Renal cortex interstitium (tissue), 15 donors: ENCODE measurements at places on chromosomes 12 and 14.

- DNase-seq: no peak
These were observed 369.9 kb upstream of the PDE3A start for GRCh38 chr12:19998411-19998810.

GRCh38 chr12:104410326-104410725 lies 46.4 kb upstream of the CHST11 start:
- no peak for DNase-seq

DNA sequence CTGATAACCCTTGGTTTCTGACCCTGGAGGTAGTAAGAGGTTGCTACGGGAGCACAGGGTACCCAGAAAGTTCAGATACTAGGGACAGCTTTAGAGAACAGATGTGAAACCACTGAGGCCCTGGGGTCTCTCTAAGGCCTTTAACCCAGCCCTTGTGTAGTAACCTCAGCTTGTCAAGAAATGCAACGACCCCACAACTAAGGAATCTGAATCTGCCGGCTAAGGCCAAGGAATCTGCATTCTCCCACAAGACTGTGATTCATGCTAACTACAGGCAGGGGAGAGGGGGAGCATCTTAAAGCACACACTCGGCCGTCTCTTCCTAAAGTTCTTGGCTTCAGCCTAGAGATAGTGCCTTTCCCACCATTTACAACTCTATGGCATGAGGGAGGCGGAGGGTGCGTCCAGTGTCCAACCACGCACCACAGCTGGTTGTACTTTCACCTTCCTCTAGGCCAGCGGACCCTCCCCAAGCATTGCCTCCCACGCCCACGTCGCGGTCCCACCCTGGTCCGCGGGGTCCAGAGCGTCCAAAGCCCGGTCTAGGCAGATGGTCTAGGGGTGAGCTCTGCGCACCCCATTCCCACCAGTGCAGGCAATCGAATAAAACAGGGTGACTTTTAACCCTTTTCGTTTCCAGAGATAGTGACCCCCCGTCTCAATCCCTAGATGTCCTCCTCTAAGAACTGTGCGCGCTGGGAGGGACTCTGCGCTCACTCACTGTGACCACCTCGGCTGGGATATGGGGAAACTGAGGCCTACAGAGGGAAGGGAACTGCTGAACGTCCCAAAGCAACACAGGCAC lies 735 bp upstream of the VASH1 start:
- no peak for DNase-seq

GRCh38 chr12:57157588-57158173 lies 10.3 kb upstream of the LRP1-AS start:
- no peak for DNase-seq

GRCh38 chr12:81520064-81520945 lies 238.8 kb downstream of the PPFIA2 start:
- no peak for DNase-seq

- no peak for DNase-seq
These were observed 32.7 kb downstream of the CACNA2D4 start for GRCh38 chr12:1885599-1886245.

- DNase-seq: no peak
These were observed 23.2 kb downstream of the P2RX4 start for GRCh38 chr12:121232977-121233627.

GRCh38 chr12:57213058-57213715 lies 3.4 kb upstream of the NXPH4 start:
- peak; percentile 78 for DNase-seq

DNA sequence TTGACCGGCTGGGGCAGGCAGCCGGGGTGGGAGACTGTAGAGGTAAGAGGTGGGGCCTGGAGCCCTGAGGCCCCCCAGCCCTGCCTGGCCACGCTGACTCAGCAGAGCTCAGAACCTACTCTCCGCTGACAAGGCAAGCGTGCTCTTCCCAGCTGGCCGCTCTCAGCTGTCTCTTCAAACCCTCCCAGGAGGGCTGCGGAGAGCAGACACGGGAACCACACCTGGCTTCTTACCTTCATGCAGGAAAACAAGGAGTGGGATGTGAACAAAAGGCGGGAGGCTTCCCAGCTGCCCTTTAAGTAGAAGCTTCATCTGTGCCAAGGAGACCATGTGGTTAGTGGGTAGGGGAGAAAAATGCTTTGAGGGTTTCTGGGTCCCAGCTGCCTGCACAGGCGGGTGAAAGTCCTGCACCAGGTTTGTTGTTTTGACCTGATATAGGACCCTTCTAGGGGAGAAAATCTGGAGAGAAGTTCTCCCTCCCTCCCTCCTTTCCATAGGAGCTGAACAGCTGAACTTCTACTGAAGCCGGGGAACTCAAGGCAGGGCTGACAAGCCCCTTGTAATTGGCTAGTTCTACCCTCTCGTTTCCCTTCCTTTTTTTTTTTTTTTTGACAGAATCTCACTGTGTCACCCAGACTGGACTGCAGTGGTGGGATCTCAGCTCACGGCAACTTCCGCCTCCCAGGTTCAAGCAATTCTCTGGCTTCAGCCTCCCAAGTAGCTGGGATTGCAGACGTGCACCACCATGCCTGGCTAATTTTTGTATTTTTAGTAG lies 12.8 kb upstream of the TESC start:
- no peak for DNase-seq

DNA sequence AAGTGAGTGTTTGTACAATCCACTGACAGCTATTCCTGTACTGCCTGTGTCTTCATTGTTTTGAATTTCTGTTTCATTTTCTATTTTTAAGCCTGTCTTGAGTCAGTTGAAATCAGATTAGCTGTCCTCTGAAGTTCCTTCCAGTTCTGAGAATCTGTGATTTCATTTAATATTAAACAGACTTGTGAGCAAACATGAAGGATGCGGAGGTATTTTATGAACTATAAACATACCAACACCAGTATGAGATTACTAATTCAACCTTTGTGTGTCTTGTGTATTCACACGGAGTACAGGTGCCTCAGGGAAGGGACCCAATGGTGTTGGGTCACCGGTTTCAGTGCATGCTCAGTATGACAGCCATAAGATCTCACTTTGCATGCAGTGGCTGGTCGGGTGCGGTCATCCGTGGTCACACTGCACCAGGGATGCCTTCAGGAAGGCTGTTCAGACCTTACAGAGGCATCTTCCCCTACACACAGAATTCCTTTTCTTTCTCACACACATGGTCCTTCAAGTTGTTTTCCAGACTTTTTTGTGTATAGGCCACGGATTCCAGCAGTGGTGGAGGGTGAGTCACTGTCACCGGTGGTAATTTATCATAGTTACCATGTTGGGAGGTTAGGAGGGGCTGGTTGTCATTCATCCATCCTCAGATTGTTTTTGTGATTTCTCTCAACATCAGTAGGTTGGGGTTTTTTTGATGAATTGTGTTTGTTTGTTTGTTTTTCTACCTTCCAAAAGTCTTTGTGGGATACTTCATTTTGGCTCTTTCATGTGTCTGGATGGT lies 103.0 kb upstream of the SFSWAP start:
- no peak for DNase-seq

GRCh38 chr14:74826574-74826973 lies 49.4 kb downstream of the PROX2 start:
- DNase-seq: no peak

- no peak for DNase-seq
These were observed 8.9 kb upstream of the FOXN3 start for GRCh38 chr14:89425931-89426330.

DNA sequence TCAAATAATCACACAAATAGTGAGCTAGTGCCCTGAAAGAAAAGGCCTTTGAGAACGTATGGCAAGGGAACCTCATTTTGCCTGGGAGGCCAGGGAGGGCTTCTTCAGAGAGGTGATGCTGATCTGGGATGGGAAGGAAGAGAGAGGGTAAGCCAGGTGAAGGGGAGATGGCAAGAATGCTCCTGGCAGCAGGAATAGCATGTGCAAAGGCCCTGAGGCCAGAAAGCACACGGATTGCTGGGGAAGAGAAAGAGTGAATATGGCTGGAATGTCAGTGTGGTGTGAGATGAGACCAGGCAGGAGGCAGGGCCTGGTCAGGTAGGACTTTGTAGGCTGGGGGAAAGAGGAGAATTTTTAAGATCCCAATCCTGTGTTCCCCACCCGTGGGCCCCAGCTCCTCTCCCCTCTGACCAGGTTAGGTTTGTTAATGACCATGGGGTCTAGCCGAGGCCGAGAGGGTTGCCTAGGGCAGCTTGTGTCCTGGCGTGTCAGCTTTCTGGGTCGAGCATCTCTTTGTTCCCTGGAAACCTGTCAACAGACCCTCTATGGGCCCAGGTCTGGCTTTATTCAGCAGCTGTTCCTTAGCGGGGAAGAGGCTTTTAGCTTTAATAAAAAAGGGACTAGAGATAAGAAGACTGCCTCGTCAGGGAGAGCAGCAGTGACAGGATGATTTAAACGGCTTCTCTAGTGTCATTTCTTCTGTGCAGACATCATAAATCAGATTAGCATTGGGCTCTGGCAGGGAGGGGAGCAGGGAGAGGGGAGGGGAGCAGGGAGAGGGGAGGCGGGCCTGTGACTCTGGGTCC lies 123.4 kb downstream of the ADCK1 start:
- DNase-seq: no peak

- DNase-seq: no peak
These were observed 260.0 kb upstream of the PLEKHG7 start for GRCh38 chr12:92442782-92443181.

GRCh38 chr12:90015228-90015627 lies 306.6 kb upstream of the ATP2B1 start:
- no peak for DNase-seq

DNA sequence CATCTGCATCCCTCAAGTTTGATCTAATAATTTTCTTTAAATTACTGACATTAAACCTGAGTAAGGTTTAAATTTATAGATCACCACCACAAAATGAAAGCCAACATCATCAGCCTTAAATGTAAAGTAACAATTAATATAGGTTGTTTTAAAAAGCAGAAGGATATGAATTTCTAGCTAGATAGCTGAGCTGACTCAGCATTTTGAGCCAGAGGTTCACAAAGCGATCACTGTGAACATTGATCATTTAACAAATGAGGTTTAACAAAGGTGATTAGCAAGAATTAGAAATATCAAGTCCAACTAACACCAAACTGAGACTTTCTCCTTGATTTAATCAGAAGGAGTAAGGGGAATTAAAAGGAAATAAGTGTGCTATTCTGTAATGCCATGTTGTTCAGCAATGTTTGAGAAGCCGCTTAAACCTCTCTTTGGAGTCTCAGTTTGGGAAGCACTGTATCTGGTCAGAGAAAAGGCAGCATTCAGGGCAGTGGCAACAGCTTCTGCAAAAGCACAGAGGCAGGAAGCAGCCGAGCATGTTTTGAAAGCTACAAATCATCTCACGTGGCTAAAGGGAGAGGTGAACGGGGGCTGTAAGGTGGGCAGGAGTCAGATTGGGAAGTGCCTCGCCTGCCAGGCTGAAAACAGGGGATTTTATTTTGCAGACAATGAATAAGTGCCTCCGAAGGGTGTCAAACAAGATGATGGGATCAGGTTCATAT lies 19.6 kb downstream of the RIMBP2 start:
- no peak for DNase-seq

DNA sequence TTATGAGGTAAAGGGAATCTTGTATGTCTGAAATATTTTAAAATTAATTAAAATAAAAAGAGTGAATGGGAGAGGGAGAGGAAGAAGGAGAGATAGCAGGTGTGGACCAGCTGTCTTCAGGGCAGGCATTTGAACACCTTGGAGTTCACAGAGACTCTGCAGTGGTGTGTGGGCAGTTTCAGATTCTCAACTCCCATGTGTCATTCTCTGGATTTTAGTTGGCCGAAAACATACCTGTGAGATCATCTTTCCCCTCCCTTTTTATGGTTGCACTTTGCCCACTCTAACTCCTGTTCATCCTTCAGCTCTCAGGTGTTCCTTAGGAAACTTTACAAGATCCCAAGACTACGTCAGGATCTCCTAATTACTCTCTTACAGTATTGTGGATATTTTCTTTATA lies 108.1 kb downstream of the ERC1 start:
- DNase-seq: no peak

GRCh38 chr12:85866986-85867776 lies 6.9 kb upstream of the NTS start:
- peak; percentile 75 for DNase-seq

DNA sequence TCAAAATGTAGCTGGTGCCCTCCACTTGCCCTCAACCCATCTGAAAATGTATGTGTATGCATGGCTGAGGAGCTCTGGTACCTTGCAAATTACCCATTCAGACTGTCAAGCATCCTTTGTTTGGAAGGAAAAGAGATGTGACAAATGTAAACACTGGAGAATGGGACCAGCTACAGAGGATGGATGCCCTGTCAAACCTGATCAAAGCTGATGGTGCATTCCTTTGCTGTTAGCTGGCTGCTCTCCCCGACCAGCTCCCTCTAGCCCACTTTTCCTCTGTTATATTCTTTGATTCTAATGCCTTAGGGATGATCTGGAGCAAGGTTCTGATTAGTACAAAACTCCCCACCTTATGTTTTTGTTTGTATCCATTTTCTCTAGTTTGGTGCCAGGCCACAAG lies 310.3 kb downstream of the C12orf75 start:
- DNase-seq: no peak

DNA sequence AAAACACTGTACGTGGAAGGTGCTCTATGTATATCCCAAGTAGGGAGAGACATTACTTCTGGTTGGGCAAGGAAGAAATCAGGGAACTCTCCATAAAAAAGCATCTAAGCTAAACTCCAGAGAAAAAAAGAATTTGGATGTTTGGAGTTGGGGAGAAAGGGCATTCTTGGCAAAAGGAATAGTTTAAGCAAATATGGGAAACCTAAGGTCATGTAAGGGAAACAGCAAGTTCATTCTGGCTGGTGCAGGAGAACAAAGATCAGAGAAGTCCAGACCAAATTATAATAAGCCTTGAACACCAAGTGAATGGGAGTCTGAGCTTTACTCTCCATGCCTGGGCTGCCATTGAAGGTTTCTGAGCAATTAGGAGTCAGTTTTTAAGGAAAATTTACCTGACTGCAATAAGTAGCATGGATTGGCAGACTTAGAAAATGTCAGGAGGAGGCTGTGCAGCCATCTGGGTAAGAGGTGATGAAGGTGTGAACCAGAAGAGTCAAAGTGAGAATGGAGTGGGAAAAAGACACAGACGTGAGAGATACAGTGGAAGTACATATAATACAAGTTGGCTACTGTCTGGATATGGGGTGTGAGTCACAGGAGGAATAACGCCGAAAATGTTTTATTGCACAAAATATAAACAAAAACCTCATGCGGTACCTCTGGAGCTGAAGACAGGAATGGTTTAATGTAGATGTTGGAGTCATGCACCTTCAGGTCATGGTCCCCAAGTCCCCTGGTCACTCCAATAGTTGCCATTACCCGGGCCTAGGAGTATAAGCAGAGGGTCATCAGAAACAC lies 222.6 kb downstream of the MON2 start:
- no peak for DNase-seq

GRCh38 chr12:11840366-11840765 lies 190.9 kb downstream of the ETV6 start:
- DNase-seq: no peak

DNA sequence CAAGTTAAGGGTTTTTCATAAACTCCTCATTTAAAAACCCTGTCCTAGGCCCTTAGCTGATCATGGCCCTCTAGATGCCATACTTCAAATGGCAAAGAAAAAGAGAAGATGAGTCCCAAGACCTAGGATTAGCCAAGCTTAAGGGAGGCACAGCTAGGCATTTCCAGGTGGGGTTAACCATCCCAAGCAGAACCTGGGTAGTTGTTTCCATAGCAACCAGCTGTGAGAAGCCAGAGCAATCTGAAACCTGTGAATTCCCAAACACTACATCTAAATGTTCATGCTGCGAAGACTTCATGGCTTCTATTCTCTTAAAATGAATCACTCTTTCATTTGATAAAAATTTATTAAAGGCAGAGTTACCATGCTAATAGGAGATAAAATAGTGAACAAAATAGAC lies 372.9 kb downstream of the C12orf50 start:
- DNase-seq: no peak

- DNase-seq: peak; percentile 67
These were observed at the start of gene MAP1LC3B2 for GRCh38 chr12:116559162-116559935. Gene MAP1LC3B2 (plus strand): TSS chr12:116559381. CDS start chr12:116575943, 16,562 bp downstream.

- DNase-seq: no peak
These were observed 115.4 kb downstream of the PDE3A start for GRCh38 chr12:20483776-20484175.

- DNase-seq: peak; percentile 81
These were observed 11.7 kb downstream of the TPCN1 start for GRCh38 chr12:113232840-113233585.
